ENCODE measurements at places on chromosomes 7 and 10.

GRCh38 chr7:128443831-128444600 is 11.7 kb upstream of the HILPDA start:
- no peak for DNase-seq

GRCh38 chr7:142391191-142391992 is 133.5 kb upstream of the PRSS58 start:
- DNase-seq, result no peak

DNA sequence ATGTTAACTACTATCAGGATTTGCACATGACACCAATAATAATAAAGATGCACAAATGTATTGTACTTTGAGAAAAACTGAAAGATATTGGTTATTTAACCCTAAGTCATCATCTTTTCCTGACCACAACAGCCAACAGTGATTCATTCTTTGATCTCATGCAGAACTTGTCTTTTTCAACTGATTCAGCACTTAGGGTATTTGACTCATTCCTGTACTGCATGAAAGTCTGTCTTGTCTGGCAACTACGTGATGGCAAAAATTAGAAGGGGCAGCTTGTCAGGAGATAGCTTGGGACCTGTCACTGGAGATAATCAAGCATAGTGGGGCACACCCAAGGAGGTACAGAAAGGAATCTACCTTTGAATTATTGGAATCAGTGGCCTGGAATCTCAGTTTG is 77.8 kb upstream of the LRRC17 start:
- no peak for DNase-seq

DNA sequence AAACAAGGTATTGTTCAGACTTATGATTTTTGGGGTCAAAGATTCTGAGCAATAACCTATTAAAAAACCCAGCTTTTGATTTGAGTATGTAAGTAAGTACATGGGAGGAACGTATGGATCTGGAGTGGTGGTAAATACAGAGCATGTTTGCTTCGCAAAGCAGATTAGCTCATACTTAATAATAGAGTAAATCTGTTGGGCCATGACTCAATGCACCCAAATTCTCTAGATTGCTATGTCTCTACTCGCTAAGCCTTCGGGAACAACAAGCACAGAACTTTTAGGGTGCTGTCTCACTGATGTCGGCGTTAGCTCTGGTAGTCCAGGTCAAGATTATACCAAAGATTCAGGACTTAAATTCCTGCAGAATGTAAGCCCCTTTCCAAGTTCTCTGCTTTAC is 807 bp upstream of the MINPP1 start:
- no peak for DNase-seq

- DNase-seq, result no peak
Measured at GRCh38 chr7:18864967-18865366, 252.5 kb downstream of the TWIST1 start.

DNA sequence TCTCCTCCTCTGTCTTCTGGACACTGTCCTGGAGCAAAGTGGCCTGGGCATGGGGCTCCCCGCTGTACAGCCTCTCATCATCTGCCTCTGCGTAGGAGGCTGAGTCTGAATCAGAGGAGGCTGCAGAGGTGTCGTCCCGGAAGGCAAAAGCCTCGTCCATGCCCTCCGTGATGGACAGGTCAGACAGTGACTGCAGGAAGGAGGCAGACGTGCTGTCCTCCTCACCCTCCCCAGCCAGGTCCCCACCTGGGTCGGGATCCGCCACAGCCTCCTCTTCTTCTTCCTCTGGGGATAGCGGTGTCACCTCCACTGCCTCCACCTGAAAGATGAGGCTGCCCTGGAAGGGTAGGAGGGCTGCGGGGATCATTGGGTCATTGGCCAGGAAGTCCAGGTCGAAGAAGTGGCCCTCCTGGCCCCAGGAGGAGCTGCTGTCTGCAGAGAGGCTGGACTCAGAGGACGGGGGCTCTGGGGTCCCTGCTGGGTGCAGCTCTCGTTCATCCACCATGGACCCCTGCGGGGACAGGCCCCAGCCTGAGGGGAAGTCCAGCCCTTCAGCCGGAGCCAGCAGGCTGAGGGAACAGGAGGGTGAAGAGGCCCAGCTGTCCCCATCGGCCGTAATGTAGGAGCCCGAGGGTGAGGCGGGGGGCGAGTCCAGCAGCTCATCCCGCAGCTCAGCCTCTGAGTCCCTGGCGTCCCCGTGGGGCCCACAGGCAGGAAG is 3.7 kb downstream of the NACAD start:
- no peak for DNase-seq

DNA sequence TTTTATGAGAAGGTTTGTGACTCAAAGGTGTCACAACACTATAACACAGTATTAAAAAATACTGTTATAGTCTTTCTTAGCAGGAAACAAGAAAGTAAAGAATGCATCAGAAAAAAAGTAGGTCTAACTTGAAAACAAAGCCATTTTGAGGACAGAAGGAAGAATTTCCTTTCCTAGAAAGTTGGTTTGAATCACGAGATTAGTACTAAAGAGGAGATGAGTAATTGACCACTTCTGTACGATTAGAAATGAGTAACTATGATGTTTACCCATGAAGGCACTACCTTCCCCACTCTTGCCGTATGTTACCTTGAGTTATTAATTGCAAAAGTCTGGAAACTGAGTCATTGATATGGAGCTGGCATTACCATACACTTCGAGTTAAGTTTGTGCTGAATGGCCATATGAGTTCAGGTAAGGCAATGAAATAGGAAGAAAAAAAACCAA is 65.2 kb downstream of the FAM185A start:
- no peak for DNase-seq

DNA sequence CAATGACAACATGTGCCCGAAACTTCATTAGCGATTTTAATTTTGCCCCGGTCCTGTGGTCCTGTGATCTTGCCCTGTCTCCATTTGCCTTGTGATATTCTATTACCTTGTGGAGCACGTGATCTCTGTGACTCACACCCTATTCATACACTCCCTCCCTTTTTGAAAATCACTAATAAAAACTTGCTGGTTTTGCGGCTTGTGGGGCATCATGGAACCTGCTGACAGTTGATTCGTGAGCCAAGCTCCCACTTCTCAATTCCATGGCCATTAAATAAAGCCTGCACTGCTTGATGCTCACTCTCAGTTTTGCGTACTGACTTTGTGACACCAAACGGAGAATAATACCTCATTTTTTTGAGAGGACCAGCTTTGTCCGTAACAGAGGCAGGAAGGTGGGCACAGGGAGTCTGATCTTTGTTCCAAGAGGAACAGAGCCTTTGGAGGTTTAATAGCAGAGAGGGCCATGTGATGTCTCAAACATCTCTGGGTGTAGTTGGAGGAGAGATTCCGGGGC is 3.8 kb upstream of the ADAMTS14 start:
- DNase-seq, result no peak

- DNase-seq, result no peak
Measured at GRCh38 chr7:33809228-33809627, 96.1 kb upstream of the BMPER start.

DNA sequence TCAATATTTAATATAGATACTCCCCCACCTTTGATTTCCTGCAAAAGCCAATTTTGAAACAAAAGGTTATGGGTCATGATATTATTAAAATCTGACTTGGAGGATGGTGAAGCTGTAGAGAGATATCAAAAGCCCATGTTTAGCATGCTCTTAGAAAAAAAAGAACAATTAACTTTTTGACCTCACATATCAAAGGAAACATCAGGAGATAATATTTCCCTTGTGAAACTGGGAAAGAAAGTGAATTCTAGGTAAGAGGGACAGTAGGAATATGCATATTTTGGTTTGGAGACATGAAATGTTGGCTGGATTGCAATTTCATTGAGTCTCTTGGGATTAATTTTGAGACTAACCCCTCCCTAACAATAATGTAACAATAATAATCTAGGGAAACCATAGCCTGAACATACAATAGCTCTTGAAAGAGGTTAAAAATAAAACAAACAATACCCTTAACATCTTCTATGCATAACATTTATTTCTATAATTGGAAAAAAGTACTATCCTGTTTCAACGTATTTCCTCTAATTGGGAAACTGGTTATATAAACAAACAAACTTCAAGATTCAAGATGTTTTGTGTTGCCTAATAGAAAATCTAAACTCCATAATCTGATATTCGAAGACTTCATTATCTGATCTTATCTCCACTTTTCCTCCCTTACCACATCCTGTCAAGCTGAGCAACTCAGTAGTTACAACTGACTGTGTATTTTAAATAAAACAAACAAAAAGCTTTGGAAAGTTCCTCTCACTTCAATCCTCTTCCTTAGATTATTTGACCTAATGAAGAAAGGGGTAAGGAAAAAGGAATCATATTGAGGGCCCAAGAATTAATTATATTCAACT is 14.8 kb downstream of the TMEM26 start:
- no peak for DNase-seq

- DNase-seq, result no peak
Measured at GRCh38 chr7:34158368-34159153, 253.2 kb downstream of the BMPER start.

GRCh38 chr10:14009371-14010100 is 321.2 kb downstream of the FRMD4A start:
- no peak for DNase-seq

GRCh38 chr7:26178272-26178960 is 22.1 kb downstream of the HNRNPA2B1 start:
- DNase-seq, result no peak

DNA sequence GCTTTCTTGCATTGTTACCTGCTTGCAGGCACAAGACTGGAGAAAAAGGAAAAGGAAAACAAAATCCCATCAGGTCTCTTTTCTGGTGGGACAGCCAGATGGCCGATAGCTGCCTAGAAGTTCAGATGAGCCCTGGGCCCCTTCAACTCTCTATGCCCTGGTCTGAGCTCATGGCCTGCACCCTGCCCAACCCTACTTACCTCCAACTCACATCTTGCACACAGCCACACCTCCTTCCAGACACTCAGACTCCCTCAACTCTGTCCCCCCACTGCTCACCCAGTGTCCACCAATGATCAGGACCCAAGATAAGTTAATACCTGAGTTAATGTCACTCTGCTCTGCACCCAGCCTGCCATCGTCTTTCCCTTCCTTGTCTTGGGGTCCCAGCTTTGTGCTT is 10.9 kb downstream of the RBP3 start:
- DNase-seq, result no peak

DNA sequence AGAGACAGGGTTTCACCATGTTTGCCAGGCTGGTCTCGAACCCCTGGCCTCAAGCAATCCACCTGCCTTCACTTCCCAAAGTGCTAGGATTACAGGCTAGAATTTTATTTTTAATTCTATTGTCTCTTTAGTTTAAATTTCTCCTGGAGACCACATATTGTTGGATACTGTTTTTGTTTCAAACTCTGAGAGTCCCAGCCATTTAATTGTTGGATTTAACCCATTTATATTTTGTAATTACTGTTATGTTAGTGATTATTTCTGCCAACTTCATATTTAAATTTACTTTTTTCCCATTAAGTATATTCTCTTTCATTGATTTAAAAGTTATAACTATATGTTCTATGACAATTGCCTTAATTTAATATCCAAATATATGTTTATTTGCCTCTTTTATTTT is 185.6 kb downstream of the ZNF248 start:
- no peak for DNase-seq

GRCh38 chr10:76032700-76033039 is 601.2 kb downstream of the LRMDA start:
- DNase-seq, result no peak

DNA sequence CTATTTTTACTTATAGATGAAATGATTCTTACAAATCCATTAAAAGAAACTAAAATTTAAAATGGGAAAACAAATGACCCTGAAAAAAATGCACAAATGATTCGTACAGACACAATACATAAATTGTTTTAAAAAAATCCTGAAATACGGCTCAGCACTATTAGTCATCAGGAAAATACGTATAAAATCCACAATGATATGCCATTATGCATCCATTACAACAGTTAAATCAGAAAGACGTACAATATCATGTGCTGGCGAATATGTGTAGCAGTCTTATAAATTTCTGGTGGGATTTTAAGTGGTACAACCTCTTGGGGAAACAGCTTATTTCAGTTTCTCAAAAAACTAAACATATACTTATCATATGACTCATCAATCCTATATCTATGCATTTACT is 600.1 kb upstream of the STEAP1 start:
- no peak for DNase-seq

DNA sequence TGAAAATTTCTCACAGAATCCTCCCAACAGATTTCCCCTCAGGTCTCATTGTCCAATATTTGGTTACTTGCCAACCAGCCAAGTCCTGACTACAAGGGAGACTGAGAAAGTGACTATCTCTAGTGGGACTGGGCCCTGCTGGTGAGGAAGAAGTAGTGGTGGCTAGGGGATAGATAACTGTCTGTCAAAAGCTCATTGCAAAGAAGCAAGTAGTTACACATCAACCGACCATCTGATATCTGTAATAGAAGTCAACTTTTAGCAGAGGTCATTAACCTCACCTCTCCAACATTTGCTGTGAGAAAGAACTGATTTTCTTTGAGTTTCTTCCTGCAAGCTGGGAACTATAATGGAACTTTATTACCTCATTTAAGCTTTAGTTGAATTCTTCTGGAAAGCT is 15.2 kb downstream of the STAMBPL1 start:
- DNase-seq, result no peak

DNA sequence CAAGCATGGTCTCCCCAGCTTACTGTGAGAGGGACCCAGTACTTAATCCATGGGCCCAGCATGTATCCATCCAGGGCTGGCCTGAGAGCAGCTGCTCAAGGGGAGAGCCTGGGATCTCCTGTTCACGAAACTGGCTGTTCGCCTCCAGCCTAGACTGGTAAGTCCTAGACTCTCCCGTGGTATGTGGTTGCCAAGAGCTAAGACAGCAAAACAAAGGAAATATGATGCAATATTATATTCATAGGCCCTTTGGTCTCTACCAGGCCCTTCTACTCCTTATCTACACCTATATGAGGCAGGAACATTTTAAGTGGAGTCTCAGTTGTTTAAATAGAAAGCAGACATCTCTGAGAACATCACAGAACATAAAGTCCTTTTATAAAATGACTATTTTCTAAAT is 28.9 kb upstream of the STK17A start:
- no peak for DNase-seq

DNA sequence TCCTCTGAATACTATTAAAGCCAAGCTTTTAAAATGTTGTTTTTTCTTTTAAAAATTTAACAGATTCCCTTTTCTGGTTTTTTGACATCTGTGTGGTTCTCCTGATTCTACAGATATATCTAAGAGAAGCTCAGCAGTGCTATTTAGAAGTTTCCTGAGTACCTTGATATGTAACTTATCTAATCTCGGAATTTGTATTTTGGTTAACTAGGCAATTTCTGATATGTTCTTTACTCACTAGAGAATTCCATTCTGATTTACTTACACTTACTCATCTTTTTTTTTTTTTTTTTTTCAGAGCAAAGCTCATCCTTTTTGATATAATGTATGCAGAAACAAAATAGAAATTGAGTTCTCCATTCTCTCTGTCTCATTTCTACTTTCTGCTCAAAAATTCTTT is 63.8 kb downstream of the PALS2 start:
- no peak for DNase-seq

Measured in NCI-H187 treated with DMSO at 0.1 percent for 48 hours (cell line).